Suppressor macrophage treated with lipopolysaccharide for 4 hours (primary cell): ENCODE measurements at places on chromosomes 3 and 15.

- DNase-seq: no peak
Measured at GRCh38 chr15:80604583-80605575, 90.2 kb upstream of the ABHD17C start.

- DNase-seq: no peak
Measured at GRCh38 chr3:183485585-183485984, 57.2 kb upstream of the MCF2L2 start.

DNA sequence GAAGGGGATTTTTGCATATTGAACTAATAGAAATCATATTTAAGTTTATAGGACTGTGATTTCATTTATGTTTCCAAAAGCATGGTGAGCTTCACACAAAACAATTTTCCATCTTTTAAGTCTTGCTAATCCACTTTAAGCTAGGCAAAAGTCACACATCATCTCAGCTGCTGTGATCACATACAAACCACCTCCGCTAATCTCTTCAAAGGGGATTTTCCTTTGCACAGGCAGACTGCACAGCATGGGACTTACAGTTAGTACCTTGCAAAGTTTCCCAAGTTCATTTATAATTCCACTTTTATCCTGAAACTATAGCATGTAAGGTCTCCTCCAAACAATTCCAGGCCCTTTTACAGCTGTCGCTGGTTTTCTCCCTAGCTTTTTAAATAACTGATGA, 225.1 kb upstream of the CNTN3 start:
- no peak for DNase-seq

- no peak for DNase-seq
Measured at GRCh38 chr3:87835236-87835635, 223.6 kb downstream of the CGGBP1 start.

DNA sequence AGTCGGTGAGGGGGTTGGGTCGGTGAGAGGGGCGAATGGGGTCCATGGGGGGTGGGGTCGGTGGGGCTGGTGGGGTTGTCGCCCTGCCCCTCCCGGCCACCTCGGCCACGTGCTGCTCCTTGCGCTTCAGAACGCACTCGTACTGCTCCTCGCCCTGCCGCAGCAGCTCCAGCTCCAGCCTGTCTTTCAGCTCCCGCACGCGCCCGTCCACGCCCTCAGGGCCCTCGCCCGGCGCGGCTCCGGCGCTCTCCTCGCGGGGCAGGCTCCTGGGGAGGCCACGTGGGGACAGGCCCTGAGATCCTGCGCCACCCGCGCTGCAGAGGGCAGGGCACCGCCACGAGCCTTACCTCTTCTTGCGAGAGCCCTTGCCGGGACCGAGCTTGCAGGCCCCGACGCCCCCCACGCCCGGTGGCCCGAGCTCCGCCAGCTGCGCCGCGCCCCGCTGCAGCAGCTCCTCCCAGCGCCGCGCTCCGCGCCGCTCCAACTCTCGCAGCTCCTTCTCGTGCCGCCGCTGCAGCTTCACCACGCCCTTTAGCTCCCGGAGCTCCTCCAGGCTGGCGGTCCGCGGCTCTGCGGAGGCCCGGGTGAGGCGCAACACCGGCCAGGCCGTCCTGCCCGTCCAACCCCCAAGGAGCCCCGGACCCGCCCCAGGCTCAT, 8.2 kb upstream of the ANKRD63 start:
- DNase-seq: no peak

DNA sequence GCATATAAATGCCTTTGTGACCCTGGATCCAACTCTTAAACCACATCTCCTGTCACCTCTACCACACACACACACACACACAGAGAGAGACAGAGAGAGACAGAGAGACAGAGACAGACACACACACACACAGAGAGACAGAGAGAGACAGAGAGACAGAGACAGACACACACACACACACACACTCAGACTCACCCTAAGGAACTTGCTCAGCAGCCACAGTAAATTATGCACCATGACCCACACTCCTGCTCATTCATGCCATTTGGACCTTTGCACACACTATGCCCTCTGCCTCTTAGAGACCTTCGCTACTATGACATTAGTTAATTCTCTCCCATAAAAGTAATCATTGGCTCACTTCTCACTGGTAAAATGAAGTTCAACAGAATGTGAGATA, 275.7 kb downstream of the ADAMTSL3 start:
- DNase-seq: no peak

- DNase-seq: peak; percentile 17
Measured at GRCh38 chr3:171286580-171287249, 173.5 kb downstream of the TNIK start.

GRCh38 chr15:36966708-36967107, 133.6 kb downstream of the MEIS2 start:
- no peak for DNase-seq

DNA sequence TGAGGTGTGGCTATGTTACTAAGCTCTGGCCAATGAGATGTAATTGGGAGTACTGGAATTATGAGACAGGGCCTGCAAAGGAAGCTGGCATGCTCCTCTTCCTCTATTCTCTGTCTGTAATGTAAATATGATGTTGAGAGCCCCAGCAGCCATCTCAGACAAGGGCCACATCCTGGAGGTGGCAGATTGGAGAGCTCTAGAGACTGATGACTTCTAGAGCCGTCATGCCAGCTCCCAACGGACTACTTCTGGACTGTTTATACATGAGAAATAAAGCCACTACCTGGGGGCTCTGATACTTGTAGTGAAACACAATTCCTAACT, 19.7 kb downstream of the PLD1 start:
- no peak for DNase-seq

DNA sequence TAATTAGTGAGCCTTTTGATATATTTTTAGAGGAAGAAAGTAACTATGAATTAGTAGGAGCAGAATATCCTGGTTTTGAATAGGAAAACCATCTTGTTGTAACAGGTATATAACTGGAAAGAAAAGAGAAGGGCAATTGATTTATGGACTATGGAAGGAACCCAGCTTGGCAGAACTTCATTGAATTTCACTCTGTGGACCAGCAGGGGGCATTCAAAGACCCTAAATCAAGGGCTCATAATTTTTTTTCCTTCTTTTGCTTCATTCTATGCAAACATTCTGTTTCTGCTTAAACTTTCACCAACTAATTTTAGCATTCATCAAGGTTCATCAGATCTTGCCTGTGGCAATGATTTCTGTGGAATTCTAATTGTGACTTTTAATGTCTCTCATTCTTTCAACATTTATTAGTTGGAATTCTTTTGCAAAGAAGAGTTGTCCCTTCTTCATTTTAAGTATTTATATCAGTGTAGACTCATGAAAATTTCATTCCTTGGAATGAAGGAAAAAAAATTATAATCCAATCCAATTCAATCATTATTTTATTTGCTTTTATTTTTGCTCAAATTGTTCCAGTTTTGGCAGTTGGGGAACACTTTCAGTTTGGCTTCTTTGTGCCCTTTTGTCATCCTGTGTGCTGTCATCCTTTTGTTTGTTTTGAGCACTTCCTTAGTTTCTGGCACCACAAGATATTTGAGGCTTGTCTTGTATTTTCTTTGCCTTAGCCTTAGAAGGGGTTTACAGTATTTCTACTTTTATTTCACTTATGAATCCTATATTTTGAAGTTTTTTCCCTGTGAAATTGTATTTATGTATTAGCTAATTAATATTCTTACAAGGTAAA, 30.4 kb downstream of the NXPE3 start:
- peak; percentile 77 for DNase-seq

- DNase-seq: no peak
Measured at GRCh38 chr15:56251315-56252095, 7.8 kb upstream of the RFX7 start.

DNA sequence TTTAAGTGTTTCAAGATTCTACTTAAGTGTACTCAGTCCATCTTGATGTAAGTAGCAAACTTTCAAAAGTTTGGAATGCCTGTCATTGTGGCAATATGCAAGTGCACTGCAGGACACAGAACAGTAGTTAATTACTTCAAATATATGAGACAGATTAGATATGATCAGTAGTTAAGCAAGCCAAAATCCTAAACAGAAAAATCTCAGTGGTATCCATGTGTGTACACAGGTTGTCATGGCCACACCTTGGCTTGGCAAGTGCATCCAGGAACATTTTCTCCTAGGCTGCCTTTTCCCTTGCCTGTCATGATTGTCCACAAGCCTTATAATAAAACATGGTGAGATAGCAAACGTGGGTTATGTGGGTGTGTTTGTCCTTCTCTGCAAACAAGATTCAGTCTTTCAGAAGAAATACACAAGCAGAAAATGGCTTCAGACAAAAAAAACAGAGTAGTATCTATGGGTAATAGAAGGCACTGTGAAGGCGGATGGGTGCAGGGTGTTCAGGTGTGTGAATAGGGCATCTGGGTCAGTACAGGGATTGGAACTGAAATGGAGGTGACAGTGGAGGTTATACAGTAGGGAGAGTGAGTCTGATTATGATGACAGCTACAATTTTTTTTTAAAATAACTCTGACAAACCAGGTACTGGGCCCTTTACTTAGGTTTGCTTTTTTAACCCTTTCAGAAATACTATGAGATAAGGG, 229.0 kb upstream of the LRIG1 start:
- DNase-seq: no peak

- DNase-seq: no peak
Measured at GRCh38 chr3:57890874-57891273, 117.3 kb upstream of the FLNB start.
